NCI-H1105 treated with DMSO at 0.1 percent for 48 hours (cell line): ENCODE measurements at places on chromosomes 12 and 14.

GRCh38 chr14:50822501-50823042 lies 8.4 kb downstream of the NIN start:
- DNase-seq: no peak

GRCh38 chr12:56522411-56523193 lies 982 bp downstream of the RBMS2 start:
- no peak for DNase-seq

DNA sequence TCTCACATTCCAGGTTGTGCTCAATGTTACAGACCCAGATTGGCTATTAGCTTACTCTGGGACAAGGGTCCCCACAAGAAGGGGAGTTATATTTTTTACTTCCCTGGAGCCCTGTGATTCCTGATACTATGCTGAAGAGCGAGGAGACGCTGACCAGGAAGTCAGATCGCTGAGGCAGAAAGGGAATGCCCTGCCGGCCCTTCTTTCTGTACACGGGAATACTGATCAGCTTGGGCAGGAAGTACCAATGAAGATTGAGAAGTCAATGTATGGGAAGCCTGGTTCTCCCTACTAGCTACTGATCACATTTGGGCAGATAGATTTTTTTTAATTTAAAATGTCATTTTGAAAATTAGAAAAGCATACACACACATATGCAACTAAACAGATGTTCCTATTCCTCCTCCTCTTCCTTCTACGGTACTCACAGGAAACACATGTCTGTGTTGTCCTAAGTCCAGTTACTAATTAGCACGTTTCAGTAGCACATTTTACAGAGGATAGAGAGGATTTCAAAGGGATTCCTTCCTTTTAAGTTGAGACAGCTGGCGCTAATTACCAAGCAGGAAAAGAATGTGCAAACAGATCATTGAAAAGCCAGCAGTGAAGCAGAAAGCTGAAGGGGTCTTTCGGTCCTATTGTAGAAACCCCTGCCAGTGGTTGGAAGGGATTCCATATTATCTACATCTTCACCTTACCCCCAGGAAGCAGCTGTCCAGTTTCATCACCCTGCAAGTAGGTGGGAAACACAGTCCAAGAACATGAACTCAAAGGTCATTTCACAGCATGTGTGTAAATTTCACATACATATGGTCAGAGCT lies 292.4 kb downstream of the DUSP6 start:
- no peak for DNase-seq

GRCh38 chr12:113260636-113261300 lies 39.5 kb downstream of the TPCN1 start:
- no peak for DNase-seq

DNA sequence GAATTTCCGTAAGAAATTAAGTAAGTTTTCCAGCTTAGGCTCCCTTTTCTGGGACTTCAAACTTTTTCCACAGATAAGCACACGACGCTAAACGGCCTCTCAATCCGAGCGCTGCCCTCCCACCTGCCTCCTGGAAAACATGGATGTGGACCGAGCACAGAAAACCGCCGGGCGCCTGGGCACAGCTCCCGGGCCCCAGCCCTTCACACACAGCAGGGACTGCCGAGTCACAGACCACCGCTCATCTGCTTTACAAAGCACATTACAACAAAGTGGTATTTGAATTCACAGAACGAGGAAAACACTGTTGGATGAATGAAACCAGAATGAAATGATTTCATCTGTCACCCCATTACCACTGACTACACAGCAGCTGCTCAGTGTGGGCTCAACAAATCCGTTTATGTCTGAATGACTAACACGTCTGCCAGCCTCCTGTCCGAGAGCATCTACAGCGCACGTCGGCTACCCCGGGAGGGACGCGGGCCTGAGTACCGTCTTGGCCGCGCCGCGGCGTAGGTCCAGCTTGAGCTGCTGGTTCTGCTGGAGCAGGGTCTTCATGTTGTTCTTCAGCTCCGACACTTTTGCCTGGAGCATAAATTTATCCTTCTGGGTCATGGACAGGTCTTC lies 13.1 kb upstream of the ANKLE2 start:
- no peak for DNase-seq

DNA sequence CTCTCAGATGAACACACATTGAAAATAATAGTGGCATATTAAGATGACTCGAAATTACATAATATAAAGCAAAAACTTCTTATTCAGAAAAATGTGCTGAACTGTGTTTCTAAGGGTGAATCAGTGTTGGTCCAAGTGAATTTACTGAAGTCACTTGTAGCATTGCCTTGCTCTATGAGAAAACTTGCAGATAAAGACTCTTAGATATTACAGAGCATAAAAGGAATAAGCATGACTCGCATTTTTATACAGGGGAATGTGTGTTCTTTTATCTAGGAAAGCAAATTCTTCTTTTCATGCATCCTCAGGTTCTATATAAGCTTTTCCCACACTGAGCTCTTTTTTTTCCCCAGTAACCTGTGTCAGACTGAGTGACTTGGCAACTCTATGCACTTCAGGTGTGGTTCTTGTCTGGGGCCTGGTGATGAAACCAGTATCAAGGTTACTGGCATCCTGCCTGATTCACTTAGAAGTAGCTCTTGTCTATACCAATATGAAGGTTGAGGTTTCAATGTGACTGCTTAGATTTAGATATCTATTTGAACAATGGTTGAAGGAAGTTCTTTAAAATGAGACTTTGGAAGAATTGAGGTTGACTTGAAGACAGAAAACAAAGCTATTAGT lies 76.1 kb downstream of the OTOGL start:
- no peak for DNase-seq

DNA sequence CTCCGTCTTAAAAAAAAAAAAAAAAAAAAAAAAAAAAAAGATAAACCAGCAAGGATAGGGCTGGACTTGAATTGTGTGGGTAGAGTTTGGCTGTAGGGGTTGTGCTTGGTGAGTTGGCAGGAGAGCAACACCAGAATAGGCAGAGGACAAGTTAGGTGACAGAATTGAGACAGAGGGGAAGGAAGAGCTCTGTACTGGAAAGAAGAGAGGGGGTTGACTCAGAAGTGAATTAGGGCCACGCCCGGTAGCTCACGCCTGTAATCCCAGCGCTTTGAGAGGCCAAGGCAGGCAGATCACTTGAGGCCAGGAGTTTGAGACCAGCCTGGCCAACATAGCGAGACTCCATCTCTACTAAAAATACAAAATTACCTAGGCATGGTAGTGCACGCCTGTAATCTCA lies 6.1 kb upstream of the TMEM30B start:
- DNase-seq: no peak

- DNase-seq: no peak
Observed at GRCh38 chr14:60643141-60643462, 6.2 kb downstream of the SIX1 start.

GRCh38 chr14:103067231-103067954 lies 10.0 kb upstream of the CDC42BPB start:
- DNase-seq: no peak
